ENCODE measurements at places on chromosomes 7 and 10.

GRCh38 chr10:42939237-42939636 lies 137.6 kb upstream of the RET start:
- DNase-seq: peak; percentile 48

- peak; percentile 90 for DNase-seq
Measured at GRCh38 chr10:119687192-119688032, 36.2 kb downstream of the BAG3 start.

DNA sequence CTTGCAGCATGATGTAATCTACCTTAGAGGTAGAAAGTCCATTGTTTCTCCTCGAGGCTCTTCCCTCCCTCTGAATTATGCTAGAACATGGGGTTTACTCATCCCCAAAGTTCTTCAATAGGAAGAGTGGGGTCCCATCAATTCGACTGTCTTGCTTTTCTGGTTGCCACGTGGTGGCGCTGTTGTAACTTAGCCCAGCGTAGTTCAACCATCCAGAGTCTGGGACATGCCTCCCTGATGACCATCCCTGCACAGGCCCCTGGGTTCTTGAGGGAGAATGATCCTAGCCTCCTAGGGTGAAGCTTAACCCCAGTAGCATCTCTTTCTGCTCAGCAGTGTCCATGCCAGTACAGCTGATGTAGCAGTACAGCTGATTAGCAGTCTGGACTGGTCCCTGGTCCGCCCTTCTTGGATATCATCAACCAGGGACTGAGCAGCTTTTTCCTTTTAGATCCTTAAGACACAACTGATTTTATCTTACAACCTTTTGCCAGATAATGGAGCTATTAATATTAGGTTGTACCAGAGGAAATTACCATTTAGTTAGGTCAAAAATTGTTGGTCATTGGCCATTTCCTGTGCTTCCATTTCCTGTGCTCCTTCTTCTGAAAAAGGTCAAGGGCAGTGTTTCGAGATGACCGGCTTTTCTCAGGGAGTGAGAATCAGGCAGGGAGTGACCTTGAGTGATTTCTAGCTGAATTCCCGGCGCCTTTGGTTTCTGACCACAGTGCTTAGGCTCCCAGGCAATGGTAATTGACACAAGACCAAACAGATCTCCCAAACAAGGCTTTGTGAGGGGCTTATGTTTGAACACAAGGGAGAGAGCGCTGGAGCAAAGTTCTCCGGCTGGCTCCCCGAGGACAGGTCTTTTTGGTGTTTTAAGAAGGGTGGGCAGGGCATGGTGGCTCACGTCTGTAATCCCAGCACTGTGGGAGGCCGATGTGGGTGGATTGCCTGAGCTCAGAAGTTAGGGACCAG lies 65.4 kb downstream of the TACC2 start:
- peak; percentile 75 for DNase-seq

GRCh38 chr7:44152971-44153947 lies 12.1 kb upstream of the MYL7 start:
- DNase-seq: peak; percentile 47

- no peak for DNase-seq
Measured at GRCh38 chr7:129010075-129010474, 44.8 kb downstream of the TNPO3 start.

DNA sequence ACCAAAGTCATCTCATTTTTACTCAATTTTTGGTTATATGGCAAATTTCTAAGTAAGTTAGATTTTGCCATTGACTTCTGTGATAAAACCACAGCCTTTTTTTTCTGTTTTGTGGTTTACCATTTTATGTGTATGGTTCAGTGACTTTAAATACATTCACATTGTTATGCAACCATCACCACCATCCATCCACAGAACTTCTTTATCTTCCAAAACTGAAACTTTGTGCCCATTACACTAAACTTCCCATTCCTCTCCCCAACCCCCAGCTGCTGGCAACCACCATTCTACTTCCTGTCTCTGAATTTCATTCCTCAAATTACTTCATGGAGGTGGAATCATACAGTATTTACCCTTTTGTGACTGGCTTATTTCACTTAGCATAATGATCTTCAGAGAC lies 280.4 kb upstream of the TCERG1L start:
- DNase-seq: no peak

DNA sequence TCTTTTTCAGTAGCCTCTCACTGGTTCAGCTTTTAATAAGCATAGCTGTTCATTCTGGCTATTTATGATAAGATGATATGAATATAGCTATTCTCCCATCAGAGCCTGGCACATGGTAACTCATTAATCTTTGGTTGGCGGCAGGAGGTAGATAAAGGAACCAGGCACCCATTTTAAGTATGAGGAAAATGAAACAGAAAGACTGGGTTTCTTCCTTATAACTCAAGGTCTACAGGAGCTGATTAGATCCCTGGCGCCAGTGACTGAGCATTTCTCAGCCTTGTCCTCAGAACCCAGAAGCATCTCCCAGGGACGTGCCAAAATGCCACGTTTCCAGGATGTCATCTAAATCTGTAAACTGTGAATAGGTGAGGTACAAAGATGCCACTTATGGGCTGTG lies 141.9 kb downstream of the TCF7L2 start:
- no peak for DNase-seq

DNA sequence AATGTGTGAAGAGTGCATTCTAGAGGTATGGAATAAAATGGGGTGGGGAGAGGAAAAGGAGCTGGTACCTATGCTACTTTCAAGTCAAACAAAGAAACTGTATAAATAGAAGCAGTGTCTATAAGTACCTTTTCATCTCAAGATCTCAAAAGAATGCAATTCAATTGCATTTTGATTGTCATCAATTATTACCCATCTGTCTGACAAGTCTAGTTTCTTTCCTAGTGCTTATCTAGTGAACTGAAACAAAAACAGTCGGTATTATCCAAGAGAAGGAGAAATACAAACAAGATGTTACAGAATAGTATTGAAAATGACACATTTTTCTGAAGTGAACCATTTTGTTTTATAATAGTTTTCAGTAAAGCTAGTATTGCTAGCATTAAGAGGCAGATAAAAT lies 754.5 kb upstream of the LRRN3 start:
- no peak for DNase-seq

GRCh38 chr10:62681211-62681940 lies 123.1 kb upstream of the ADO start:
- DNase-seq: peak; percentile 86

GRCh38 chr7:7642081-7642480 lies 1.5 kb downstream of the UMAD1 start:
- DNase-seq: no peak

DNA sequence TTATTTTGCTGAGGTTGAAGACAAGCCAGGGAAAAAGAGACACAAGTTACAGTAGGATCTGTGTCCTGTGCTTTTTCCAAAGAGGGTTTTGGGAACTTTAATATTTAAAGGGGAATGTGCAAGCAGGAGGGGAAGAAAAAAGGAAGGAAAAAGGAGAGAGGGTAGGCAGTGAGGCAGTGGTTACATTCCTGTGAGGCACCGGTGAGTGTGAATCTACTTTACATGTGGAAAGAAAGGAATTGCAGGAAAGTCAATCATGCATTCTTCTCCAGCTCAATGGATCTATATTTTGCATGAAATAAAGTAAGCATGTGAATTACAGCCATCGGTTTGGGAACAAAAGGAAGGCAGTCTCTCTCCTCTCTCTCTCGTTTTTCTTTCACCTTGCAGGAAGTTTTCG lies 12.6 kb upstream of the DYNC2I1 start:
- no peak for DNase-seq

DNA sequence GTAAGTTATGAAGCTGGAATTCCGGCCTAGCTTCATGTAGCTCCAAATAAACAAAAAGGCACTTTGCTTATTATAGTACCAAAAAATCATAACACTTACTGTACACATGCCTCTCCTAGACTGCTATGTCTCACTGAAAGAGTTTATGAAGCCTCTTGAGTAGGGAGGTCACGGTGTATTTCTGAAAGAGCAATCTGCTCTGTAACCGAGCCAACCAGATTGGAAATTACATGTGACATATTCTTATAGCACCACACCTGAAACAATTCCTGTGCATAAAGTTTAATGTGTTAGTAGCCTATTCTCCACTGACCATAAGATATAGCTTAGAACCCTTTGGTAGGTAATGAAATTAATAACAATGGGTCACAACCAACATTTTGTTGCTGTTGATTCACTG lies 1.3 kb upstream of the FAM3C start:
- DNase-seq: no peak

- no peak for DNase-seq
Measured at GRCh38 chr10:89580243-89580642, 44.8 kb upstream of the SLC16A12 start.

DNA sequence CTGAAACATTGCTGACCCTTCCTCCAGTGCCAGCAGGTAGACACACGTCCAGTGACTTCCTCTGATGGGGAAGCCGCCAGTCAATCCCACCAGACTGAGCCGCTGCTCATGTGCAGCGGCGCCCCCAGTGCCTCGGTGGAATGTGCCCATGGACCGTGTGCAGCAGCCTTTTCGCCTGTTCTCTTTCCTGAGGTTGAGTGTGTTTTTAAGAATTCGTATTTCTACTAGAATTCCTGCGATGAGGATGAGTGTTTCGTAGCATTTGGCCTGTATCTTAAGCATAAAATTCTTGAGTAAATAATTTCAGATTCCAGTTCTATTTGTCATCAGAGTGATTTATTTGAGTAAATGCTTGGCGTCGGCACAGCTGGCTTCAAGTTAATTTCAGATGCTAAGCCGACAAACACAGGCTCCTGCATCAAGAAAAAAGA lies 35.4 kb downstream of the BNIP3 start:
- DNase-seq: no peak

DNA sequence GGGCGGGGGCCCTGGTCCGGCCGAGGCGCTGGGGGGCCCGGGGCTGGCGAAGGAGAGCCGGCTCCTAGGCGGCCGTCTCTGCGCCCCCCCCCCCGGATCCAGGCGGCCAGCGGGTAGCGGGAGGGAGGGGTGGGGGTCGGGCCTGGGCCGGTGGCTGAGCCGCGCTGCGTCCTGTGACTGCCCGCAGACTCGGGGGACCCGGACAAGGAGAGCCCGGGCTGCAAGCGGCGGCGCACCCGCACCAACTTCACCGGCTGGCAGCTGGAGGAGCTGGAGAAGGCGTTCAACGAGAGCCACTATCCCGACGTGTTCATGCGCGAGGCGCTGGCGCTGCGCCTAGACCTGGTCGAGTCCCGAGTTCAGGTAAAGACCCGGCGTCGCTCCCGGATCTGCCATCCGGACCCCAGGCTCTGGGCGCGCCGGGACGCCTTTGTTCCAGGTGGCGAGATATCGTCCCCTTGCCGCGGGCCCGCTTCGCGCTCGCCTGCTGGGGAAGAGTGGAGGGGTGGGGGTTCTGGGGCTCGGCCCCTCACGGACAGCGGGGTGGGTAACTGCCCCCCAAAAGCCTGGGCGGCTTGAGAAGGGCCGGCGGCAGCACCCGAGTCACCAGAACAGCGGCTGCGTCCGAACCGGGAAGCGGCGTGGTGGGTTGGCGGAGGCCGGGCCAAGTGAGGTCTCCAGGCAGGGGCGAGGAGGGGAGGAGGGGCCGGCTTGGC lies 819 bp downstream of the UNCX start:
- no peak for DNase-seq

GRCh38 chr10:87862679-87863052 lies 667 bp downstream of the KLLN start:
- DNase-seq: no peak

- DNase-seq: no peak
Measured at GRCh38 chr7:27119412-27119911, 11.1 kb downstream of the HOXA4 start.

- DNase-seq: peak; percentile 56
Measured at GRCh38 chr7:152674860-152675758, 832 bp downstream of the XRCC2 start.

- DNase-seq: peak; percentile 32
Measured at GRCh38 chr10:47016564-47016963, 105.3 kb downstream of the PTPN20 start.

GRCh38 chr7:36602934-36603887 lies 121.1 kb downstream of the AOAH start:
- DNase-seq: peak; percentile 17

- DNase-seq: no peak
Measured at GRCh38 chr7:42235741-42236161, 1.3 kb downstream of the GLI3 start.

GRCh38 chr10:7708832-7709231 lies 5.7 kb downstream of the ITIH2 start:
- no peak for DNase-seq

GRCh38 chr10:17144757-17145156 lies 15.1 kb upstream of the CUBN start:
- no peak for DNase-seq

- DNase-seq: no peak
Measured at GRCh38 chr7:75867390-75867717, 11.5 kb upstream of the RHBDD2 start.

GRCh38 chr10:33723181-33723580 lies 388.7 kb upstream of the NRP1 start:
- DNase-seq: no peak

GRCh38 chr7:155831807-155832524 lies 19.7 kb upstream of the SHH start:
- DNase-seq: no peak

DNA sequence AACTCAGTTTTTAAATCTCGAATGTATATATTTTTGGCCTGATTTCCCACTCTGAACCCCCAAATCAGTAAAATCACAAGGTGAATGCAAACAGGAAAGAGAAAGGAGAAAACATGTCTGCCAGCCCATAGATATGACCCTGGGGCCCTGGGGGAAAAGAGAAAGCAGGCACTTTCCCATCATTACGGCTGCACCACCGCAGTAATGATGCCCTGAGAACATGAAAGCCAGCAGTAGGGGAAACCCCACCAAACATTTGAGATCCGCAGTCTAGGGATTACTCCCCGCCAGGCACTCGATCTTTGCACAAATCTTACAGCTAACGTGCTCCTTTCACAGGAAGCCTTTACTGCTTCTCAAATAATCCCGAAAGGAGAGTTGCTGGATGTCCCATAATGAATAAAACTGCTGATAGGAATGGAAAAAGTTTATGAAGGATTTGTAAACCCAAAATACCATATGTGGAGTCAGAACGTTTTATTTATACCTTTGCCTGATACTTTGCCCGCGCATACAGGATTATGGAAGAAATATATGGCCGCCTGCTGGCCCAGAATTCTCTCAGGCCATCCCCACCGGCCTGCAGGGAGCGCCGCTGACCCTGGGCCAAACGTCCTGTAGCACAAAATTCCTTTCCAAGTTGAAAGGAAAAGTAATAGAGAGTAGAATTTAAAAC lies 180.0 kb upstream of the INHBA start:
- DNase-seq: no peak

GRCh38 chr7:91230100-91230499 lies 34.1 kb upstream of the FZD1 start:
- DNase-seq: no peak

GRCh38 chr10:100338434-100339036 lies 8.5 kb upstream of the SCD start:
- peak; percentile 79 for DNase-seq

DNA sequence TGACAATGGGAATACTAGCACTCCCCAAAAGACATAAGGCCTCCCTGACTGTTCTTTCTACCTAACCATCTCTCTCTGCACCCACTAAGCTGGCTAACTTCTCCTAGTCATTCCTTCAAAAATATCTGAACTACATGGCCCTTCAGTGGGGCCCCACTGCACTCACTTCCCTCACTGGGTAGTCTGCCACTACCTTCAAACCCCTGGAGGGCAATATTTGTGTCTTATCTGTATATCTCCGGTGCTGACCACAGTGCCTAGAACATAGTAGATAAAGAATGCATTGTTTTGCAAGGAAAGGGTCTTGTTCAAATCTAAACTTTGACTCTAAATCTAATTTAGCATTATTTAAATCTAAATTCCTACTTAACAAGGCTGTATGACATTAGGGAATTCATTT lies 44.3 kb downstream of the CACUL1 start:
- DNase-seq: peak; percentile 62

- no peak for DNase-seq
Measured at GRCh38 chr10:66180021-66180420, 745.8 kb upstream of the LRRTM3 start.

Data from islet precursor cell (in vitro differentiated cells).